Esophagus mucosa (tissue), 1 donor: ENCODE measurements at places on chromosomes 5 and 9. TPM values are rescaled to one million over a fixed set of nuclear protein-coding genes. Genes with fewer than 3 reads are reported as not detected.

FBXL17 gene
- 13.0 TPM for total RNA-seq

NPDC1 gene
- total RNA-seq, result 26.6 TPM

HMHB1 gene
- not detected for total RNA-seq

IL9 gene
- not detected for total RNA-seq

PCDHA11 gene
- not detected for total RNA-seq

ACER2 gene
- total RNA-seq, result 3.1 TPM

SMIM32 gene
- not detected for total RNA-seq
